Hippocampal formation (tissue), 2 donors: ENCODE measurements at places on chromosomes 6 and 20.

GRCh38 chr6:51360287-51360686, 541.6 kb downstream of the TFAP2B start:
- no peak for DNase-seq

GRCh38 chr20:25532015-25532751, 53.1 kb downstream of the NINL start:
- peak; percentile 54 for DNase-seq

- no peak for DNase-seq
These were observed 40.1 kb upstream of the SLC23A2 start for GRCh38 chr20:5041433-5041832.

GRCh38 chr6:27874016-27874415, 38.2 kb downstream of the OR2B2 start:
- no peak for DNase-seq

GRCh38 chr6:5950361-5950785, 56.4 kb downstream of the NRN1 start:
- no peak for DNase-seq

DNA sequence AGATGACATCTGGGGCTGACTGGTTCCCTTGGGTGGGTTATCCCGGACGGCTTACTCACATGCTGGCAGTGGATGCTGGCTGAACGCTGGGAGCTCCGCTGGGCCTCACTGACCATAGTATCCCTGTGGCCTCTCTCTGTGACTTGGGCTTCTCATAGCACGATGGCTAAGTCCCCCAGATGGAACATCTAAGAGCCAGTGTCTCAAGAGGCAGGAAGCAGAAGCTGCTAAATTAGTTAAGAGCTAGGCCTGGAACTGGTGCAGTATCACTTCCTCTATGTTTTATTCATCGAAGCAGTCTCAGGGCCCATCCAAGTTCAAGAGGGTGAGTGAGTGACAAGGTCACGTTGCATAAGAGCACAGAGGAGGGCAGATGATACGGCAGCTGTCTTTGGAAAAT, 116.5 kb upstream of the LAMP5 start:
- DNase-seq = peak; percentile 18

GRCh38 chr6:136547336-136547735, 2.9 kb downstream of the MAP7 start:
- DNase-seq = peak; percentile 93

DNA sequence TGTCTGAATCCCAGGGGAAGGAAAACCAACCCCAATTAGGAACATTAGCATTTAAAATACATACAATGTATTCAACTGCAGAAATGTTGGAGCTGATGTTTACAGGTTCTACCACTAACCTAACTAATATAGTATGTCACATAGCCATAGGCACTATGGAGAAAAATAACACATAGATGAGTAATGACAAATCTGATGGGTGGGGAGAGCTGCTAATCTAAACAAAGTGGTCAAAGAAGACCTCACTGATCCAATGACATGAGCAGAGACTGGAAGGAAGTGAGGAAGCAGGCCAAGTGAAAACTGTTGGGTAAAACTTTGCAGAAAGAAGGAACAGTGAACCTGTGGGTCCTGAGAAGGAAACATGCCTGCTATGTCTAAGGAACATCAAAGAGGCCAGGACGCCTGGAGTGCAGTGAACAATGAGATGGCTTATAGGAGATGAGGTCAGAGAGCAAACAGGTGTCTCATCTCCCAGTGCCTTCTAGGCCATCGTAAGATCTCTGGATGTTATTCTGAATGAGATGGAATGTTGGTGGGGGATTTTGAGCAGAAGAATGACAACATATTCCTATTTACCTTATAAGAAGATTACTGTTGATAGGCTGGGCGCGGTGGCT, 135.7 kb downstream of the ALDH8A1 start:
- DNase-seq = no peak

DNA sequence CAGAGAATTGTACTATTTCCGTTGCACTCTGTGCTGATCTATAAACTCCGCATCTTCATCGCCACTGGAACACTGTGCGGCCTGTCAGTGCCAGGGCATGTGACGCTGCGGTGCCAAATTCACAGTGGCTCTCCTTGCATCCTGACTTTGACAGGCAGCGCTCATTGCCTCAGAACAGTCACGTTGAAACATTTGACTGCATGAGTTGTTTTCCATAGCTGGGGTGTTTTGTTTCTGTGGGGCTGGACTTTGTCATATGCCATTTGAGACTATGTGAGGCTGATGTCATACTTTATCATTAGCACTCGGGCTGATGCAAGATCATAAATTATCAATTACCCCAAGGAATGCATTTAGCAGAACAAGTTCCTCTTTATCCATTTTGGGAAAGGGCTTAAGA, 32.7 kb downstream of the CFAP61 start:
- DNase-seq = no peak

DNA sequence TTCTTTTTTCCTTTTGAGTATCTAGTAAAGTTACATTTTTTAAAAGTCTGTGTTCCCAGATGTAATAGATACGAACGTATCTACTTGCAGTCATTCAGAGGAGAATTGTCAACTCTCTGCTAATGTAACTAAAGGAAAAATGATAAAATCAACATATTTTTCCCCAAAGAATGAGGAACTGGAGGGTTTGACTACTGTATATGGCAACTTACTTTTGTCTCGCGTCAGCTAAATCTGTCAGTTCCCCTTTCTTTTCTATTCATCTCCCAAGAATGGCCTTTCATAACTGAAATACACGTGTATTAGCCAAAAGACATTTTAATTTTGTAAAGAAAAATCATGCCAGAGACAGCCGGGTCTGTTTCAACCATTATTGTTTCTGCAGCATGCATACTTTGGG, 5.4 kb downstream of the EYA2 start:
- no peak for DNase-seq

- DNase-seq = no peak
These were observed 11.2 kb upstream of the GPRC6A start for GRCh38 chr6:116840091-116840490.

DNA sequence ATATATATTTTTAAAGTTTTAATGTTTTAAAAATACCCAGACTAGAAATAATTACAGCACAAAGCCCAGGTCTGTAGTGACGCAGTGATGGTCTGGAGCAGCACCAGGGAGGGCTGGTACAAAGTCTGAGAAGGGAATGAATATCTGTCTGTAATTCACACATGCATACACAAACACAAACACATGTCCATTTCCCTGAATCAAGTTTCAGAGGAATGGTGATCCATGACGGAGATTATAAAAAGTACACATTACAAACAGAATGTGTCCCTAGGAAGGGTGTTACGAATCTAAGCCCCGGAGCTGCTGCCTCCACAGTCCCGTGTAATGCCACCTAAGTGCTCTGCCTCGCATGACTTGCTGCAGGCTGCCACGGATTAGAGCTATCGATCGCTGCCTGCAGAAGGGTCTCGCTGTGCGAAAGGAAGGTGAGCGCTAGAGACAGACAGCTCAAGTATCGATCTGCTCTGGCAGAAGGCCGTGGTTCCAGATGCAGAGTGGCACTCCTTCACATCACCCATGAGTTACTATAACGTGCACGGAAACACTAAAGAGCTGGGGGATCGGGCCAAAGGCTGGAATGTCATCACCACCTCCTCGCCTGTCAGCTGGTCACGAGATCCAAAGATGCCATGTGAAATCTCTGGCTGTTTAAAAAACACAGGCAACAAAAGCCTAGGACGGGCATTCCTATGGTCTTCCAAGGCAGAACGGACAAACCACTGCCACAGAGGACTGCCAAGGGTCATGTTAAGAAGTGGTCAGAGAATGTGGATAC, 87.1 kb downstream of the INSM1 start:
- DNase-seq = no peak

DNA sequence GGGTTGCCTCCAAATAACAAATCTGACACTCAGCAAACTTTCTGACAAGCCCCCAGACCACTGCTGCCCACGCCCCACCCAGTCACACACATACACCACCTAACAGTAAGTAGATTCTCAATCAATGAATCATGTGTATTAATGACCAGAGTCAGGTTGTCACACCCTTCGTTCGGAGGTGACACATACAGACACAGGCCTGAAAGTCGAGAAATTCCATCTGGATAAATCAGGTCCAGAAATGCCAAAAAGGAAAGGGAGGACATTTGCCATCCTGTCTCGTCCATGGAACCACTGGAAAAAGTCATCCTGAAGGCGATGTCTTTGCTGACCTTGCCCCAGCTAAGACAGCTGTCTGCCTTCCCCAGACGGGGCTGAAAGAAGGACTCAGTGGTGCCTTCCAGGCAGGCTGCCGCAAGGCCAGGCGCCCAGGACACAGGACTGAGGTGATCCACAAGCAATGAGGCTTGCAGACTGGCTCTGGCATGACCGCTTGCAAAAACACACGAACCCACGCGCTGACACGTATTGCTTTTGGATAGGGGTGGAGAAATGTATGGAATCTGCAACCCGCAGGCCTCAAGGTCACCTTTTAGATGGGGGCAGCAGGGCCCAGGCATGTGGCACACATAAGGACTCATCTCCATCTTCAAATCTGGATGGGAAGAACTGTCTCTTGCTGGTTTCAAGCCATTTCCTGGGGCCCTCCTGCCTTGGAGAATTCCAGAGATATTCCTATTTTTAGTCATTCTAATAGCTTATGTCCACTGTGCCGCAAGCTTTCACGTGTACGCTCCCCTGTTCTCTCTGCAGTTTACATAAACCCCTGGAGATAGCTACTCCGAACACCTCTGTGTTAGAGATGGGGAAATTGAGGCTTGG, 9.0 kb downstream of the NFATC2 start:
- DNase-seq = no peak

GRCh38 chr6:2971420-2972218, at the start of gene SERPINB6:
Gene SERPINB6 (minus strand): TSS chr6:2971567. CDS start chr6:2959332, 12,235 bp downstream.
- peak; percentile 69 for DNase-seq

GRCh38 chr6:85680388-85680787, 37.7 kb upstream of the SYNCRIP start:
- DNase-seq = no peak

GRCh38 chr6:7268816-7269555, 44.0 kb downstream of the SSR1 start:
- no peak for DNase-seq

DNA sequence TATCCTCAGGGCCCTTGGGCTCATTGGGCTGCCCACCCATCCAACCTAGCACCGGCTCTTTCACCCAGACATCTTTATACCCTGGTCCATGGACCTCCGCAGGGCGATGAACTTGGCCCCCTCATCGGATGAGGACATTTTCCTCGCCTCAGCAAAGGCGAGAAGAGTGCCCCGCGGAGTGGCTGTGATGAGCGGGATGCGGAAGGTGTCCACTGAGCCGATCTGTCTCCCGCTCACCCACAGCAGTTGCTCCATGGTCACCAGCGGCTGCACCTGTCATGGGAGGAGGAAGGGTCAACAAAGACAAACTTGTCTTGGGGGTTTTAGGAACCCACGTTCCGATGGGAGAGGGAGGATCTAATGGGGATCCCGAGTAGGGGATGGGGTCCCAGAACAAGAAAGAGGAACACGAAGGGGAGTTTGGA, 690 bp downstream of the NEU1 start:
- no peak for DNase-seq

DNA sequence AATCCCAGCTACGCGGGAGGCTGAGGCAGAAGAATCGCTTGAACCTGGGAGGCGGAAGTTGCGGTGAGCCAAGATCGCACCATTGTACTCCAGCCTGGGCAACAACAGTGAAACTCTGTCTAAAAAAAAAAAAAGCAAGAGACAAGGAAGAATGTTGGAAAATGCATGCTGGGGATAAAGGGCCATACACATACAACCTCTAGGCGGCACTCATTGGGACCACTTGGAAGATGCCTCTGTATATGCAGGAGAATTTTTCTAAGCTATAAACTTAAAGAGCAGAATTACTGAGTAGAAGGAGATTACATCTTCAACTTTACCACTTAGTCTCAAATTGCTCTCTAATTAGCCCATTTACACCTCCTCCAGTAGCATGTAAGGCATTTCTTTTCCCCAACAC, 42.8 kb downstream of the ZBTB9 start:
- DNase-seq = no peak

DNA sequence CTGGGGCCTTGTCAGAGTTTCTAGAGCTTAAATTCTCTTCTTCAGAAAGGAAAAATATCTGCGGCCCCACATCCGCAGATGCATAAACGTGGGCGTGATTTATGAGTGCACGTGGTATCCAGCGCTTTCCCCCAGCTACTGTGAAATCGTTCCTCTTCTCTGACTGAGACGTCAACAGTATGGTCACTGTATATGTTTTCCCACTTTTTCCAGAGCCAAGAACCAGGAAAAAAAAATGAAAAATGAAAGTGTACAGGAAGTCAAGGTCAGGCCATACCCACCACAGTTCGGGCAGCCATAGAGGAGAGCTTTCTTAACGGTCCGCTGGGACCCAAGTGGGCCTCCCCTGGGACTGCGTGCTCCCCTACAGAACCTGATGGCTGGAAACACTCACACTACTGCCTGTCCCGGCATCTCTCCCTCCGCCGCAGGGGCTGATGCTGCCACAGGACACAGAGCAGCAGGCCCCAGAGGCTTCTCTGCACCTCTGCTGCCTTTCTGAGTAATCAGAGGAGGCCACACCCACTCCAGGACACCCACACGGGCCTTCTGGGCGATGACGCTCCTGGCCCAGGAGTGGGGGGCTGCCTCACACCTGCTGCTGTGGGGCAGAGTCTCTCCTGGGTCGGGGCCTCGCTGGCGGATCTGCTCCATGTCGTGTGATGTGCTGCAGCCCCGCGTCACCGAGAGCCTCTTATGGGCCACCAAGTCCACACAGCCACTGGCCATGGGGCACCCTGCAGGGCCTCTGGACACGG, 16.4 kb upstream of the STX16 start:
- no peak for DNase-seq

GRCh38 chr6:13579911-13580310, 5.5 kb downstream of the SIRT5 start:
- no peak for DNase-seq

GRCh38 chr20:46483879-46484278, 29.5 kb downstream of the ZNF334 start:
- DNase-seq = no peak

DNA sequence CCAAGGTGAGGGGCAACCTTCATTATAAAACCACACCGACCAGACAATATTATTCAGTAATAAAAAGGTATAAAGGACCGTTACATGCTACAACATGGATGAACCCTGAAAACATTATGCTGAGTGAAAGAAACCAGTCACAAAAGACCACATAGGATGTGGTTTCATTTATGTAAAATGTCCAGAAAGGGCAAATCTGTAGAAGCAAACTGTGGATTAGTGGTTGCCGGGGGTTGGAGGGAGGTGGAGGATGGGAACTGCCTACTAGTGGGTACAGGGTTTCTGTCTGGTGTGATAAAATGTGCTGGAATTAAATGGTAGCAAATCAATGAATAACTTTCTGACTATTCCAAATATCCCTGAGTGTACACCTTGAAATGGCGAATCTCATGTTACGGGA, 10.2 kb upstream of the PRND start:
- DNase-seq = no peak

DNA sequence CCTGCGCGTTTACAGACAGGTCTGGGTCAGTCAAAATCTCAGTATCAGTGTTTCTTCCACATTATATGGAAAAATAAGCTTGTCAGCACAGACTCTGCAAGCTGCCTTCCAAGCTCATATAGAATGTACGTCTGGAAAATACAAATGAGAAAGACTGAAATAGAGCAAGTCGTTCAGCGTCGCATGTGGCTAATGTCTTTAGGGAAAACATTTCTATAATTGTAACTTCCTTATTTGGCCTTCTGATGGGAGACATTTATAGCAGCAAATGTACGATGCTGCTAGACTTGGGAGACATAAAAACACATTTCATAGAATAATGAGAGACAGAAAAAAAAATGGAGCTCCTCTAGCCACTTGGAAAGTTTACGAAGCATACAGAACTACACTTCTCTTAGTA, 122.2 kb downstream of the KIF16B start:
- DNase-seq = peak; percentile 27
